Stimulated activated CD4-positive, alpha-beta T cell treated with anti-CD3 and anti-CD28 coated beads, Interleukin-1b, Interleukin-23, amount 100 ng/mL, for 1 hour (primary cell): ENCODE measurements at places on chromosomes 2 and 18.

DNA sequence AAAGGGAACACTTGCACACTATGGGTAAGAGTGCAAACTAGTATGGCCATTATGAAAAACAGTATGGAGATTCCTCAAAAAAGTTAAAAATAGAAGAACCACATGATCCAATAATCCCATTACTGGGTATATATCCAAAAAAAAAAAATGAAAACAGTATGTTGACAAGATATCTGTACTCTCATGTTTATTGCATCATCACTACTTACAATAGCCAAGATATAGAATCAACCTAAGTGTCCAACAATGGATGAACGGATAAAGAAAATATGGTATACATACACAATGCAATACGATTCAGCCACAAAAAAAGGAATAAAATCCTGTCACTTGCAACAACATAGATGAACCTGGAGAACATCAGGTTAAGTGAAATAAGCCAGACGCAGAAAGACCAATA, 73.3 kb downstream of the LOXHD1 start:
- no peak for DNase-seq

GRCh38 chr2:12054956-12055618, 308.7 kb downstream of the LPIN1 start:
- no peak for DNase-seq

DNA sequence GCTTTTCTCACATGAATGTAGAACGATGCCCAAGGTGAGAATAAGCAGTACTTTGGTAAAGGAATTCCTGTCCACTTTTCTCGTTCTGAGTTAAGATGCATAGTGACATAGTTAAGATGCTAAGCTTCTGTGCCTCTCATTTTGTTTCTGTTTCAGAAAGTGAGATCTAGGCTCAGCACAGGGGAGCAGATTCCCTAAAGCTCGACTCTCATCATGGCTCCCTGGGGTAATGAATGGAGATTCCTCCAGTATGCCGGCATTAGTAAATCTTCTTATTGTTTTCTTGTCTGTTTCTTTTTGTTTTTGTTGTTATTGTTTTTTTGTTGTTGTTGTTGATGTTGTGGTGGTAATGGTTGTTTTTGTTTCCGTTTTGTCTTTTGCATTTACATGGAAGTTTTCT, 225.4 kb downstream of the LRRTM4 start:
- DNase-seq, result no peak

GRCh38 chr2:156818944-156819343, 382.8 kb downstream of the GPD2 start:
- no peak for DNase-seq

GRCh38 chr2:106080959-106081358, 113.1 kb downstream of the UXS1 start:
- no peak for DNase-seq

- no peak for DNase-seq
These were observed 26.4 kb downstream of the KCNIP3 start for GRCh38 chr2:95323347-95324155.

- DNase-seq, result no peak
These were observed 518.9 kb downstream of the TDRD15 start for GRCh38 chr2:21642647-21643046.

- DNase-seq, result no peak
These were observed 20.5 kb upstream of the CD28 start for GRCh38 chr2:203685789-203686420.

GRCh38 chr2:120915670-120916069, 180.0 kb downstream of the GLI2 start:
- no peak for DNase-seq

GRCh38 chr2:221447310-221447709, 124.8 kb downstream of the EPHA4 start:
- DNase-seq, result no peak

DNA sequence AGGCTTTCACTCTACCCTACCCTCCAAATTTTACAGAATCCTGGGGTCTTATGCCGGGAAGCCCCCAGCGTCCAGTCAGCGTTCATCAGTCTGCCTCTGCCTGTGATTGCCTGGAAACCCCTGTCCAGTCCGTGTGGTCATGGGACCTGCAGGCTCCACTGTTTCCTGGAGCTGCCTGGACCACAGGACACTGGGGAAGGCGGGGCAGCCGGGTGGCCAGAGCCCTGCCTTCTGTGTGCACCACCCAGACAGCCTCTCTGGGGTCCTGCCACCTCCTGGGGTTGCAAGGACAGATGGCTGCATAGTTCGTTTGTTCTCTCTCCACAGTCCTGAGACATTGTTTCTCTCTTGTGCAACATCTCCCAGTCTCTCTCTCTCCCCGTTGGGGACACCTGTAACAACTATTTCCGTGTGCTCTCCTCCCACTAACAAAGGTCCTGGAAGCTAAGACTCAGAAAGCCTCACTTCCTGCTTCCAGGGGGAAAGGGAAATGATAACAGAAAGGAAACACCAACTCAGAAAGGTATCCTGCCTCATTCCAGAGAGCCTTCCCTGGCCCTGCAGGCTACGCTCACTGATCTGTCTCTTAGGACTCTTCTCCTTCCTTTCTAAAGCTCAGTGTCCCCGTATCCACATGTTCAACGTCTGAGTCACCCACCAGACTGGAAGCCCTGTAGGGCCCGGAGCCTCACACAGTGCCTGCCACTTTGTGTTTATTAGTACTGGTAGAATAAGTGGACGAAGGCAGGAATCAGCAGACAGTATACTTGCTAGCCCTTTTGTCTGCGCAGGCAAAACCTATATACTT, 192.8 kb upstream of the RAB12 start:
- no peak for DNase-seq

- no peak for DNase-seq
These were observed 619 bp downstream of the GALM start for GRCh38 chr2:38666556-38666910.

GRCh38 chr2:174577967-174578589, 19.5 kb downstream of the WIPF1 start:
- DNase-seq, result no peak

- no peak for DNase-seq
These were observed 9.5 kb upstream of the KLHL29 start for GRCh38 chr2:23375448-23375847.

DNA sequence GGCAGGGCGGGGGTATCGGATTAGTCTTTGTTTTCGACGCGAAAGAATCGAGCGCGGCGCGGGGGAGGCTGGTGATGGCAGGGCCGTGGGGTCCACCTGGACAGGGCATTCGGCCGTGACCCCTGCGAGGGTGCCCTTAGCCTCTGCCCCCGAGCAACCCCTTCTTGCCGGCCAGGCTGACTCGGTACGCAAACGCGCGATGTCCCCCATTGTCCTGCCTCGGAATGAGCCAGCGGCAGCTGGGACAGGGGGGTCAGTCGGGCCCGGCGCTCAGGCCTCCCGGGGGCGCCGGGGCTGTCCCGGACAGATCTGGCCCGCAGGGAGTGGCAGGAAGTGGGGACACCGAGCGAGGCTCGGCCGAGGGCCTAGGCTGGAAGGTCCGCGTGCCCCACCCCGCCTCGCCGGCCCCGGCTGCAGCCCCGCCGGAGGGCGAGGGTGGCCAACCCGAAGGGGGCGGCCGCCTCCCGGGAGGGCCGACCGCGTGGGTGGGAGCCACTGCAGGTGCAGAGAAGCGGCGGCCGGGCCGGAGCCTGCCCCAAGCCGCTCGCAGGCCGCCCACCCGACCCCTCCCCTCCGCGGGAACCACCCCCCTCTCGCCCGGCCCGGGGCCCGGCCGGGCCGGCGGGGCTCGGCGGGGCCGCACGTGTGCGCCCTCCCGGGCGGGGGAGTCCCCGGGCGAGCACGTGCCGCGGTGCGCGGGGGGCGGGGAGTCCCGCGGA, at the start of gene TET3:
TET3 (plus strand) TSS at position 708 of the 719 bp plus-strand sequence. CDS start 1,494 bp downstream, outside the sequence.
- no peak for DNase-seq

- no peak for DNase-seq
These were observed 693 bp upstream of the PDK1 start for GRCh38 chr2:172555272-172555521.

DNA sequence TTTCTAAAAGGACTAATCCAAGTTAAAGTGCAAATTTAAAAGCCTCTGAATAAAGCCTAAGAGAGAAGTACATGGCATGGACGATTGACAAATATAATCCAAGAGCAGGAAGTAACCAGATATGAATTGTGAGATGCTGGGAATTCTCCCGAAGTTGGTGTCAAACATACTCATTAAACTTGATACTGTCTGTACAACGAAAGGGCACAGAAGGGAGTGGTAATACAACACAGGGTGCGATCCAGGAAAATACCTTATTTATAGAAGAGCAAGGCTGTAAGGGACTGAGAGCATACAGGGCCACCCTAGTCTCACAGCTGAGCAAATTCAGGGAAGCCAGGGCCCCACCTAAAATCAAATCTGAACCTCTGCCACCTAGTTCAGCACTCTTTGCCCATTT, 41.6 kb downstream of the SEMA4F start:
- no peak for DNase-seq

DNA sequence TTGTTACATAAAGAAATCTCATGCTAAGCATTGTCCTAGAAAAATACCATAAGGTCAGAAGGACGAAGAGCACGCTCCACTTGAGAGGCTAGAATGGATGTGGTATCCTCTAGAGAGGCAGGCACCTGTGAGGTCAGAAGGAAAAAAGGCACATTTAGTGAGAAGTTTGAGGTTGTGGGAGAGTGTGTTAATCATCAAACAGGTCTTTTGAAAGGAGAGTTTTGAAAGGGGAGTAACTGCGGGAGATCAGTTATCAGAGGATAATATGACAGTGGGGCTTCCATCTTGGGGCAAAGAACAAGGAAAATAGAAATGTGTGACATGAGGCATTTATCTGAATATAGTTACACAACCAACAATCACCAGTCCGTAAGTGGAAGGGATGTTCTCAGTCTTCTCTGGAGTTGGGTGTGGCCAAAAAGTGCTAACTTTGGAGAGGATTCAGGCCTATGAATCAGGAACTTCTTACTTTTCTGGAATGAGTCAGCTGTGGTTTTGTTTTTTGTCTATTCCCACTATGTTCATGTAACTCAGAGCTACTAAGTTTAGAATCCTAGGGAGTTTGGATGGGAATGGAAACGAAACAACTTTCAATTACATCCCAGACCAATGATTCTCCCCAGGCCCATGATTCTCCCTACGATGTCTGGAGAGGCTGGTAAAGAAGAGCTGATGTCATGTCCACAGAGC, 451.4 kb upstream of the ST6GAL2 start:
- no peak for DNase-seq

DNA sequence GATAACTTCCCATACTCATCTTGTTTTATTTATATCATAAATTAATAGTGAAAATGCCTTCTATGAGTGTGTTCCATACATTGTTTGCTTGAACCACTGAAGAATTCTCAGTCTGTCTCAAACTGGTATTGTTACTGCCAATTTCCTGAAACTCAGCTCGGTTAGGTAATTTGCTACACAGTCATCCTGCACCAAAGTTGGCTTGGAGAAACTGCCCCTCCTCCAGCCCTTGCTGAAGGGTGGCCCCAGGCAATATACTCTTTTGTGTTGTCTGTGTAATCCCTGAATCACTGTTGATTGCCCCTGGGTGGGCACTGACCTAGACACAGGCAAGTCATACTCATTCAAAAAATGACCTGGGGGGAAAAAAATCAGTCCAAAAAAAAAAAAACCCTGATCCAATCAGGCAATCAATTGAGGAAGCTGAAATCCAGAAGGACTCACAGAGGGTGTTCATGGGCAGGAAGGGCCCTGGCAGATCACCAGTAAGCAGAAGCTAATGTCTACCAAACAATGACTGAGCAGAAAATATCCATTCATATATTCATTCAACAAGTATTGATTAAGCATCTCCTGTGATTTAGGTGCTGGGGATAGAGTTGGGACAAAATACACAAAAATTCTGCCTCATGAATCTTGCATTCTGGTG, 3.8 kb upstream of the SESTD1 start:
- no peak for DNase-seq

DNA sequence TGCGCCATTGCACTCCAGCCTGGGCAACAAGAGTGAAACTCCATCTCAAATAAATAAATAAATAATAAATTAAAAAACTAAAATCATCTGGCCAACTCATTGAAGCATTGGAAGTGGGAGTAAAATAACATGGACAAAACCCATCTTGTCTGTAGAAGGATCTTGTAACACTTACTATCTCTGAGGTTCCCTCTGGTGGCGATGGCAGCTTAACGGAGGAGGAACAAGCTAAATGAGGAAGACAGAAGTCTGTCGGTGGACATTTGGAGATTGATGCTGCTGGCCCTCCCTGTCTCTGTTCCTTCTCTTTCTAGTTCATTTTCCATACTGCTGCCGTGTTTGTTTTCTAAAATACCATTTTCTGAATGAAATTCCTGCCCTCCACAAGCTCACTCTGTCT, 43.4 kb downstream of the ZCCHC2 start:
- DNase-seq, result no peak

DNA sequence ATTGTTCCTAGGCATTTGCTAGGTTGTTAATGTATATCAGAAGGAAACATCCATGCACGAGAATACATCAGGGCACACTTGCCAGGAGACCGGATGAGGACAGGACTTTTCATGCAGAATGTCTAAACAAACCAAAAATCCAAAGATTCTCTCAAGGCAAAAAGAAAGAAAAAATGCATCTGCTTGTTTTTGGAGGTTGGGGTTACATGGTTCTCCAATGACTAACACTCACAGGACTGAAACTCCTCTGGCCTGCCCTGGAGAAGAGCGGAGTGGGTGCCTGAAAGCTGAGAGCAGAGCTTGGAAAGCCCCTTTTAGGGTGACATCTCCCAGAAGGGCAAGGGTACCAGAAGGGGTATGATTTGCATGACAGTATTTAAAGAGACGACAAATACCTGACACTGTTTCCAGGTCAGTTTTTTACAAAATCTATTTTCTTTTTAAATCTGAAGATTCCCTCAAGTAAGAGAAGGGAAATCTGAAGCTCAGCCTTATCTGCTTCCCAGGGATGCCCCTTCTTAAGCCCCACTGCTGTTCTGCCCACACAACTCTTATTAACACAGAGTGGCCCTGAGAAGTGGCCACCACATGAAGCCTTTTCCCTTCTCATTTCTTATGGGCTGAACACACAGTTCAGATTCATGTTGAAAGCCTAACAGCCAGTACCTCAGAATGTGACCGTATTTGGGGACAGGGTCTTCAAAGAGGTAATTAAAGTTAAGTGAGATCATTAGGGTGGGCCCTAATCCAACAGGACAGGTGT, 216.4 kb downstream of the STK39 start:
- no peak for DNase-seq

GRCh38 chr2:219571311-219572236, at the start of gene OBSL1:
Gene OBSL1, minus strand, starts transcription at chr2:219571539. Its CDS starts 307 bp downstream, at chr2:219571232.
- no peak for DNase-seq

- DNase-seq, result no peak
These were observed 68.7 kb upstream of the HPCAL1 start for GRCh38 chr2:10234013-10234306.

- no peak for DNase-seq
These were observed 59.5 kb upstream of the SP3 start for GRCh38 chr2:174024524-174025270.
